ENCODE measurements at places on chromosomes 6 and 20.

DNA sequence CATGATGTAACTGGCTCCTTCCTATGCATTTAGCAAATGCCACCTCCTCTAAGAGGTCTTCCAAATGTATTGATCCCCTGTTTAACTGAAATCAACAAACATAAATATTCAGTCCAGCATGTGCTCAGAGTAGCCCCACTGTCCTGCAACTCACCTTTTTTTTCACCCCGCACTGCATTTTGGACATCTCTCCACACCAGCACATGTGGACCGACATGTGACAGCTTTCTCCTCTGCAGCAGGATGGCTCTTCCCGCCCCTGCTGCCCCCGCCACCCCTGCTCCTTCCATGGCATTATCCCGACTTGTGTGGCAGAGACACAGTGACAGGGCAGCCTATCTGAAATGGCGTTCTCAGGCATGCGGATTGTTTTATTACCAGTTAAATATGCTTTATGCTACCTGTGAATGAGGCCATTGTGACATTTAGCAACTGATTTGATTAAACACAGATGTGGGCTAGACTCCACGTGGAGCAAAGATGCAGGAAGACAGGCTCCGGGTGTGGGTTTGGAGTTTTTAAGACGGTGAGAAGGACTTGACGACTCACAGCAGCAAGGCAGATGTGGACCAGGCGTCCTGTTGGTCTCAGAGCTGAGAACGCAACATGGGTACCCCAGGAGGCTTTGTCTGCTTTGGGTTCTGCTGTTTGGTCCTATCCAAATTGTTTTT, 161.2 kb downstream of the EYA2 start:
- DNase-seq, result no peak

DNA sequence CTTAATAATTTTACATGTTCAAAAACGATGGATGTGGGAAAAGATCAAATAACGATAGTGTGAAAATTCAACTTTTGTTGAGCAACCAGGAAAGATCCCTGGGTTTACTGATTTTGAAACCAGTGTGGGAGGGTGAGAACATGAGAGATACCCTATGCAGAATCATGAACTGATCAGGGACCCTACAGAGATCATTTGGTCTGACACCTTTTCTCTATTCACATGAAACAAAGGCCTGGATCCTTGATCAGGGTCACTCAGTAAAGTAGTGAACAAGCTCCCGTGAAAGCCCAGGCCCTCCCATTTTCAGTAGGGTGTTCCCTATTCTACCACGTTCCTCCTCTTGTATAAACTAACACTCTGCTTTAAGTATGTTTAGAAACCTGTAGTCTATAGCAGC, 60.5 kb upstream of the DUSP22 start:
- DNase-seq, result no peak

GRCh38 chr20:19530006-19530405, 228.1 kb upstream of the RIN2 start:
- DNase-seq, result no peak

DNA sequence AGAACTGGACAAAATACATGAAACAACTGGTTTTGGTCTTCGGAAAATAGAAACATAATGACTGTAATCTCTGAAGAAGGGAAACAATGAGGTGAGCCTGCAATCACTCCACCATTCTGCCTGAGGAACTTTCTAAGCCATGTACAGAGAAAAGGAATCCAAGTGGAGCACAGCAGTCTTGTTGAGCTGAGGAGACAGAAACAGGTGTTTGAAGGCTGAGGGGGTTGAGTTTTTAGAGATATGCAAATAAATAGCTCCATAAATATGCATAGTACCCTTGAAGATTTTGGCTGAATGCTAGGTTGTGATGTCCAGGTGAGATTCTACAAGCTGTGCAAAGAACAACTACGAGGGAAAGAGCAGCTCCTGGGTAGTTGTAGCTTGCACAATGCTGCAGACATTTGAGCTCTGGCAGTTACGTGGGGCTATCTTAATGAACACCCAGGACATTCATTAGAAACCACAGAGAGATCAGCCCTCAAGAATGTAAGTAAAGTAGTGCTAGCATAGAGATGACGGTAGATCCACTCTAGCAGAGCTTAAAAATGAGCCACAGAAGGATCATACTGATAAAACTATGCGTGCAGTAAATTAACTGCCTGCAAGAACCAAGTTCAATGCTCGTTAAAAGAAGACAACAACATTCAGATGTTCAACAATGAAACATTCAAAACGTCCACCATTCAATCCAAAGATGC, 24.3 kb downstream of the TUBB2B start:
- DNase-seq, result no peak

- DNase-seq, result no peak
Measured at GRCh38 chr6:26103141-26103769, 16.0 kb downstream of the HFE start.

- DNase-seq, result no peak
Measured at GRCh38 chr6:98532004-98532403, 302.4 kb upstream of the POU3F2 start.

DNA sequence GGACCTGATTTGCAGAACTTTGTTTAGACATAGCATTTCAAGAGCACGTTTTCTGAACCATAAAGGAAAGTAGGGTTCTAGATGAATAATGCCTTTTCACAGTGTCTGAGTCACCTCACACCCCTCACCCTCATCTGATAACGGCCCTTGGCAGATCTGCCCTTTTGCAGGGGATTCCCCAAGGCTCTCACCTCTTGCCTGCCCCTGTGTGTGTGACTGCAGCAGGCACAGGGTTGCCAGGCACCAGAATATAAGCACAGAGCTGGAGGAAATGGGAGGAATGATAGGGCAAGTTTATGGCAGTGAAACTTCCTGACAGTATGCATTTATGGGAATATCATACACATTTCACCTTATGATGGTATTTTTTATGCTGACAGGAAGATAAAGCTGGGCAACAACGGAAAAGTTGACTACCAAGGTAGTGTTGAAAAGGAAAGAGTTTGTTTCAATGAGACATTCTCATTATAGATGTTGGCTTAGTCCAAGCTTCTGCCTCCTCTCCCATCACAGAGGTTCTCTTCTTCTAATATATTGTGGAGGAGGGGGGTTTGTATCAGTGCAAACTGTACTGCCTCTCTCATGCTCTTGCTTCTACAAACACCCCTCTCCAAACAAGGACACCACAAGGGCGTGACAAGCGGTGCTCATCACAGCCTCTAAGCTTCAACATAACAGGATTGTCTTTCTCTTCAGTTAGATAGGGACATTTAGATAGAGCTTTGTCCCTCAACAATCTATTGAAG, 101.5 kb upstream of the BACH2 start:
- DNase-seq, result no peak

- DNase-seq, result no peak
Measured at GRCh38 chr6:28657381-28657768, 131.7 kb downstream of the GPX5 start.

- no peak for DNase-seq
Measured at GRCh38 chr6:121515630-121516265, 80.3 kb downstream of the GJA1 start.
